ENCODE measurements at places on chromosomes 4 and X. TPM values are rescaled to one million over a fixed set of nuclear protein-coding genes. Genes with fewer than 3 reads are reported as not detected.

GRCh38 chrX:7228226-7228625 lies 80.3 kb upstream of the PUDP start:
- H3K36me3 ChIP-seq = no peaks in the 10 kb centered on the region
- H3K4me1 ChIP-seq = no peaks in the 10 kb centered on the region
- H3K4me3 ChIP-seq = no peak overlapping the region
- peak overlapping the region; percentile 13 for H3K27ac ChIP-seq
- no peak for DNase-seq

- H3K36me3 ChIP-seq = no peaks in the 10 kb centered on the region
- peaks cover 17% of the 10 kb centered on the region for H3K27me3 ChIP-seq
- no peak overlapping the region for H3K27ac ChIP-seq
These were observed 94.6 kb upstream of the SMAD1 start for GRCh38 chr4:145387079-145387478.

DNA sequence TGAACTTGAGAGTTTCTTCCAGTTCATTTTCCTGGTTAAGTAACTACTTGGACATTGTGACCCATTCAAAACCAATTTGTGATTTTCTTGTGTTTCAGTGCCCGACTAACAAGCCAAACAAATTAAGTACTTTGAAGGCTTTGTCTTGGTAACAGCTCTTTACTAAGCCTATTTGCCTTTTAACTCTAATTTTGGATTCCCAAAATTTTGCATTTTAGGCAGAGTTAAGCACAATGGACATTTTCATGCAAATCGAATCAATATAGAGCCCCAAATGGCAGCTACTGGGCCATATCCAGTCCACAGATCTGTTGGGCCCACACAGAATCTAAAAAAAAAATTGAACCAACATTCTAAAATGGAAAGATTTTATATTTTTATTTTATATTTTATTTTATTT lies 31.4 kb upstream of the CHRNA9 start:
- H3K4me1 ChIP-seq = peaks cover 89% of the 10 kb centered on the region
- no peaks in the 10 kb centered on the region for H3K27me3 ChIP-seq
- H3K27ac ChIP-seq = peak overlapping the region; percentile 27
- no peak for DNase-seq
- peaks cover 22% of the 10 kb centered on the region for H3K36me3 ChIP-seq

- H3K27ac ChIP-seq = no peak overlapping the region
- H3K27me3 ChIP-seq = no peaks in the 10 kb centered on the region
- H3K36me3 ChIP-seq = no peaks in the 10 kb centered on the region
- peaks cover 15% of the 10 kb centered on the region for H3K4me1 ChIP-seq
- H3K4me3 ChIP-seq = no peak overlapping the region
These were observed 19.5 kb downstream of the SMAD1 start for GRCh38 chr4:145501051-145501660.

- H3K4me1 ChIP-seq = no peaks in the 10 kb centered on the region
- DNase-seq = no peak
- no peaks in the 10 kb centered on the region for H3K36me3 ChIP-seq
- H3K27ac ChIP-seq = no peak overlapping the region
- peaks cover 7% of the 10 kb centered on the region for H3K27me3 ChIP-seq
- no peak overlapping the region for H3K4me3 ChIP-seq
These were observed 196.4 kb downstream of the FBXO8 start for GRCh38 chr4:174086829-174087799.

DNA sequence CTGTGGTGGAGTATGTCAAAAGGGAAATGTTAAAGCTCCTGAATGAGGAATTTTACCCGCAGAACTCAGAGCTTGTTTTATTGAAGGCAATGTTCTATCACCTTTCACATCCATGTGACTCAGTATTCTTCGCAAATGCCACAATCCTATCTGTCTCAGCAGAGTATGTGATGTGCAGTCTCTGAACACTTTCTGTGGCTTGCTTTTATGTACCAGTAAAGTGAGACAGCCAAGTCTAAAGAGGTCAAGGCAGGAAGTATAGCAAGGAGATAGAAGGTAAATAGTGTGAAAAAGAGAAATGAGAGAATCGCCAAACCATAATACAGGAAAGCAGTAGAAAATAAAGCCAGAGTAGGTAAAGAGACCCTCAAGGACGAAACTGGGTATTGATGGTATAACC lies 515.8 kb downstream of the RAB28 start:
- no peaks in the 10 kb centered on the region for H3K4me1 ChIP-seq
- H3K4me3 ChIP-seq = no peak overlapping the region
- no peak overlapping the region for H3K27ac ChIP-seq
- no peaks in the 10 kb centered on the region for H3K27me3 ChIP-seq
- H3K36me3 ChIP-seq = no peaks in the 10 kb centered on the region

DNA sequence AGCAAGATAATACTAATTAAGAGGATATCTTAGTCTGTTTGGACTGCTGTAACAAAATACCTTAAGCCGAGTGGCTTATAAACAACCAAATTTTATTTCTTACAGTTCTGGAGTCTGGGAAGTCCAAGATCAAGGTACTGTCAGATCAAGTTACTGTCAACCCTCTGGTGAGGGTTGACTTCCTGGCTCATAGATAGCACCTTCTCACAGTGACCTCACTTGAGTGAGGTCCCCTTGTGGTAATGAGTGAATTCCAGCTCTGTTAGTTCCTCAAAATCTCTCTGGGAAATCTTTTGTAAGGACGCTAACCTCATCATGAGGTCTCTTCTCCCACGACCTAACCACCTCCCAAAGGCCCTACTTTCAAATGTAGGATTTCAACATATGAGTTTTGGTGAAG lies 36.9 kb upstream of the ADGRA3 start:
- H3K4me1 ChIP-seq = no peaks in the 10 kb centered on the region
- no peak overlapping the region for H3K4me3 ChIP-seq
- H3K36me3 ChIP-seq = no peaks in the 10 kb centered on the region
- H3K27me3 ChIP-seq = no peaks in the 10 kb centered on the region
- no peak for DNase-seq
- no peak overlapping the region for H3K27ac ChIP-seq

The NDNF gene
- 0.10 TPM for total RNA-seq
